Fibroblast of skin of back (primary cell): ENCODE measurements at places on chromosomes 2 and 18.

GRCh38 chr2:174824068-174824467 is 59.8 kb upstream of the CHRNA1 start:
- no peak for DNase-seq

- peak; percentile 27 for DNase-seq
Measured at GRCh38 chr18:3972291-3972930, 482.7 kb downstream of the DLGAP1 start.

- DNase-seq: no peak
Measured at GRCh38 chr2:132611719-132612118, 58.3 kb downstream of the LYPD1 start.

DNA sequence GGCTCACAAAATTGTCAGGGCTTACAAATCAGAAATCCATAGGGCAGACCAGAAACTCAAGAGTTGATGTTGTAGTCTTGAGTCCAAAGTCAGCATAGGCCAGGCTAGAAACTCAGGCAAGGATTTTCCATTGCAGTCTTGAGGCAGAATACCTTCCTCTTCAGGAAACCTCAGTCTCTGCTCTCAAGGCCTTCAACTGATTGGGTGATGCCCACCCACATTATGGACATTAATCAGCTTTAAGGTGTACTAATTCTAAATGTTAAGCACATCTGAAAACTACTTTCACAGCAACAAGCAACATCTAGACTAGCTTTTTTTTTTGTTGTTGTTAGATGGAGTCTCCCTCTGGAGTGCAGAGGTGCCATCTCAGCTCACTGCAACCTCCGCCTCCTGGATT is 31.3 kb upstream of the ZNF512 start:
- no peak for DNase-seq

GRCh38 chr2:149858901-149859634 is 271.5 kb upstream of the MMADHC start:
- DNase-seq: peak; percentile 70

GRCh38 chr2:19787134-19787533 is 114.6 kb downstream of the TTC32 start:
- DNase-seq: no peak

GRCh38 chr18:68431922-68432198 is 283.0 kb downstream of the TMX3 start:
- DNase-seq: no peak
